Kidney epithelial cell (primary cell): ENCODE measurements at places on chromosomes 5 and 9. TPM values are rescaled to one million over a fixed set of nuclear protein-coding genes. Genes with fewer than 3 reads are reported as not detected.

Gene PRDM9
- 0.07 TPM in 1 of 2 replicates, not detected in the other for total RNA-seq

GRCh38 chr5:29262339-29263123, 1931.0 kb upstream of the CDH6 start:
- DNase-seq, result no peak

DNA sequence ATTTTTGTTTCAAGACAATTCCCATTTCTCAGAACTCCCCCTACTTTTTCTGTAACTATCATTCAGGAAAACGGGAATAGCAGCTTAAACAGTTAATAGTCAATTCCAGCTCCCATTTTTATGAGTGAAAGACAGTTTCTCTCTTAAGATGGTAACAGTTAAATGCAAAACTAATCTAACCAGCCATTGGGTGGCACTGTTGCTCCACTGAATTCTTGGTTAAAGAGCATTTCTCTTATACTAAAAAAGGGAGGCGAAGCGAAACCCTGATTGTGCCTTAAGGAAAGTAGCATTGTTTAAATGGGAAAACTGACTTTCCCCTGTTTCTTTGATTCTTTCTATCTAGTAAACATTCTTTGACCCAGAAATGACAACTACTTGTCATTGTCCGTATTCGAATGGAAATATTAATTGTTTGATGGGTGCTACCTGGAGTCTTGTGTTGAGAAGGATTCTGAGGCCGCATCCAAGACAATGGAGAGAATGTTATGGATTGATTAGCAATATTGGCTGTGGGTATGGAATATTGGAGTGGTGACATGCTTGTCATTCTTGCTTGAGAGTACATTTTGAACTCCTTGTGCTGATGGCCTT, 507.8 kb downstream of the MAT2B start:
- DNase-seq, result peak; percentile 25

DNA sequence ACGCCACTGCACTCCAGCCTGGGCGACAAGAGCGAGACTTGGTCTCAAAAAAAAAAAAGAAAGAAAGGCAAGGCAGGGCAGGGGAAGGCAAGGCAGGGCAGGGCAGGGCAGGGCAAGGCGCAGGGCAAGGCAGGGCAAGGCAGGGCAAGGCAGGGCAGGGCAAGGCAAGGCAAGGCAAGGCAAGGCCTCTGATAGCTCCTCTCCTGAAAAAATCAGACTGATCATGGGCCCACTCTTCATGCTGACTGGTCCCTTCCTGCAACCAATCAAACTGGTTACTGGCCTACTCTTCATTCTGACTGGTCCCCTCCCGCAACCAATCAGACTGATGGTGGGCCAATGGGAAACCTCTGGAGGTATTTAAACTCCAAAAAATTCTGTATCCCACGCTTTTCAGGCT, 3.4 kb upstream of the ZBTB5 start:
- DNase-seq, result no peak

Gene C9orf153
- not detected in 2 replicates for total RNA-seq
